ENCODE measurements at places on chromosomes 7 and 10.

- no peak for DNase-seq
Observed at GRCh38 chr7:41093141-41093540, 609.7 kb downstream of the INHBA start.

GRCh38 chr7:132742189-132742612, 165.9 kb upstream of the PLXNA4 start:
- no peak for DNase-seq

DNA sequence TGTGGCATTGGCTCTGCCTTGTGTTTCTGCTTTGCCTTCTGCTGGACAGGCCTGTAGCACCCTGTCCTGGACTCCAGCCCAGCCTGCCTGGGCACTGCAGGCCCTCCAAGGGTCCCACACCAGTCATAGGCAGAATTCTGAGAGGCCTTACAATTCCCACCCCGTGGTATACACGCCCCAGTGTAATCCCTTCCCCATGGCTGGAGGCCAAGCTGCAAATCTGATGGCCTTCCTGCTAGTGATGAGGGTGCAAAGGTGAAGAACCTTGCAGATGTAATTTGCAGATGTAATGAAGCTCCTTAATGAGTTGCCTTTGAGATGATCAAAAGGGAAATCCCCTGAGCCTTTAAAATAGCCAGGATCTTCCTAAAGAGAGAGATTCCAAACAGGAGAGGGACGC, 325.1 kb upstream of the ZNF32 start:
- no peak for DNase-seq

GRCh38 chr10:117933036-117933435, 113.7 kb downstream of the RAB11FIP2 start:
- DNase-seq, result no peak

- no peak for DNase-seq
Observed at GRCh38 chr10:75071756-75072155, 39.7 kb upstream of the SAMD8 start.

GRCh38 chr7:129391546-129392171, 42.6 kb upstream of the STRIP2 start:
- no peak for DNase-seq

DNA sequence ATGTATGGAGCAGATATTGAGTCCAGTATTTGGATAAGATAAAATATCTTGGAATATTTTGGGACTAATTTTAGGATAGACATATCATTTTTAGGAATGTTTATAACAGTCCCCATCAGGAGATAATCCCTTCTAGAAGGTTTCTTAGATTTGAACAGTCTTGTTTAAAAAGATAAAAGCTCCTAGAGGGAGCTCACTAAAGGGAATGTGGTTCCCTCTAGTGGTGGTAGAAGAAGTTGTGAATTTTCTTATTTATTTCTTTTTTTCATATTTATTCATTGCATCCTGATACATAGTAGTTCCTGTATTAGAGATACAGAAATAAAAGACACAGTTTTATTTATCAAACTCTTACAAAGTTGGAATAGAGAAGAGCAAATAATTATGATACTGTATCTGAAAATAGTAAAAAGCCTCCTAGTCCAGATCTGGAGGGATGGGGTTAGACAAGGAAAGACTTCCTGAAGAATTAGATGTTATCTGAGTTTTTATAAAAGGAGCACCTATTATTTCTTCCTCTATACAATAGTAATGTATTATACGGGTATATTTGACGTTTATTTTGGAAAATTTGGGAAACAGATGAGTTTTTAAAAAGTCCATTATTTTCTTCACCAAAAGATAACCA, 24.5 kb upstream of the KLF14 start:
- DNase-seq, result no peak

Measured in left hindlimb (tissue), 1 donor.